HT1080 (cell line): ENCODE measurements at places on chromosomes 12 and 14. TPM values are rescaled to one million over a fixed set of nuclear protein-coding genes. Genes with fewer than 3 reads are reported as not detected.

TUBA1B gene
- total RNA-seq = 4,519 and 5,260 TPM in 2 replicates

DNA sequence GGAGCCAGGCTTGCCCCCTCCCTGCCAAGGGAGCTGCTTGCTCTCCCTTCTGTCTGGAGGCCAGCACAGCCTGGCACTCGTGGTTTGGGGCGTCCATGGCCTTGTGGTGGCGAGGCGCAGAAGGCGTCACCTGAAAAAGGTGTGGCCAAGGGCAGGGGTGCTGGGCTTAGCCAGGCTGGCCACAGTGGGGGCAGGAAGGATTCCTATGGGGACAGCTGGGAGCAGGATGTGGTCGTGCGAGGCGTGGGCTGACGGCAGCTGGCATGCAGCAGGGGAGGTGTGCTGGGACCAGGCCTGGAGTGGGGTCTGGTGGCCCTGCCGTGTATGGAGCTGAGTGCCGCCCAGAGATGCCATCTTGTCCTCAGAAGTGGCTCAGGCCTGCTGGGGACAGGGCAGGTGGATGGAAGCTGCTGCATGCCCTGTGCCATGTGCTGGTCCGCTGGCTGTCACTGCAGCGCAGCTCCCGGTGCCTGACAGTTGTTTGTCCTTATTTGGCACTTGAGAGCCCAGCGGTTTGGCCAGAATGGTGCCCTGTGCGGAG, 30.0 kb downstream of the SH2B3 start:
- peak; percentile 34 for DNase-seq

DNA sequence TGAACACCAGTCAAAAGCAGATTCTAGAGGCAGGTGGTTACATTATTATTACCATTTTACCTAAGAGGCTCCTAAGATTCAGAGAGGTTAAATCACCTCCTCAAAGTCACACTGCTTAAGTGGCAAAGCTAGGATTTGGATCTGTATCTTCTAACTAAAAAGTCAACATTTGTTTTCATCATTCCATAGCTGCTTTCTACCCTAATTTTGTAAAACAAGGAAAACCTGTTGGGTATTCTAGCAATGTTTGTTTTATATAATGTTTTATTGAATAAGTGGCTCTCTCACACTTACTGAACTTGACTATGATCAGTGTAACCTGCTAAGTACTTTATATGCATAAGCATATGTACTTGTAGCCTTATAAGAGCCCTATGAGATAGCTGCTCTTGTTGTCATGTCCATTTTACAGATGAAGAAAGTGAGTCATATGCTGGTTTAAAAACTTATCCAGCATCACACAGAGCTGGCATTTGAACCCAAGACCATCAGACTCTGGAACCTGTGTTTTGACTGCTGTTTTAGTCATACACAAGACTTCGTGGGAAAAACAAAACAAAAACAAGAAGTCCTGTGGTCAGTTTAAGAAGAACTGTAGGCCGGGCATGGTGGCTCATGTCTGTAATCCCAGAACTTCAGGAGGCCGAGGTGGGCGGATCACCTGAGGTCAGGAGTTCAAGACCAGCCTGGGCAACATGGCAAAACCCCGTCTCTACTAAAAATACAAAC, 31.7 kb upstream of the EVL start:
- no peak for DNase-seq

DNA sequence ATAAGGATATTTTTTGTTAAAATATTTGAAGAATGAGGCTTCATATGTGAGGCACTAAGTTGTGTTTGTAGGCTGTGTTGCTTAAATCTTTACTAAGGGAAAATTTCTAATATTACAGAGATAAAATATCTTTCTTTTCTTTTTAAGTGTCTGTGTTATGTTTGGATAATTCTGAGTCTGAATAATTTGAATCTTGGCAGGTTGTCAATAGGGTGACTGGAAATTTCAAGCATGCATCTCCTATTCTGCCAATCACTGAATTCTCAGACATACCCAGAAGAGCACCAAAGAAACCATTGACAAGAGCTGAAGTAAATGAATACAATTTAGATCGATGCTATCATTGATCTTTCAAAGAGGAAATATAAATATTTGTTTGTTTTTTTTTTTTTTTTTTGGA, 29.4 kb downstream of the TMPO start:
- DNase-seq = no peak

DNA sequence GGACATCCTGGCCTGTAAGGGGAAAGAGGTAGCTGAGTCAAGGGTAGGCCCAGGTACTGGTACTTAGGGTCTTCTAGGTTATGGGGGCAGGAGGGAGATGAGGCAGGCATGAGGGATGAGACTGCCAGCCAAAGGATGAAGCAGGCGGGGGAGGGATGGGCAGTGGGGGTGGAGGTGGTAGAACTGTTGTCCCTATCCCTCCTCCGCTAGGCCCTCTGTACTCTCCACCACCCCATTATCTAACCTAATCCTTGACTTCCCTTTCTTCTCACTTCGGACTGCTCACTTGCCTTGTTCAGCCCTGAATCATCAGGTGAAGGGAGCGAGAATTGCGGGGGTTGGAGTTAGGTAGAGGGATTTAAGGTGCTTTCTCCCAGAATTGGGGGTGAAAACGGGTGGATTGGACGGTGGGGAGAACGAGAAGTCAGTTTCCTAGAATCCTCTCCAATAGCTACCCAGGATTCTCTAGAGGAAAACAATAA, 562 bp downstream of the PAN2 start:
- no peak for DNase-seq

GRCh38 chr12:114400925-114401324, 5.0 kb downstream of the TBX5 start:
- DNase-seq = no peak

DNA sequence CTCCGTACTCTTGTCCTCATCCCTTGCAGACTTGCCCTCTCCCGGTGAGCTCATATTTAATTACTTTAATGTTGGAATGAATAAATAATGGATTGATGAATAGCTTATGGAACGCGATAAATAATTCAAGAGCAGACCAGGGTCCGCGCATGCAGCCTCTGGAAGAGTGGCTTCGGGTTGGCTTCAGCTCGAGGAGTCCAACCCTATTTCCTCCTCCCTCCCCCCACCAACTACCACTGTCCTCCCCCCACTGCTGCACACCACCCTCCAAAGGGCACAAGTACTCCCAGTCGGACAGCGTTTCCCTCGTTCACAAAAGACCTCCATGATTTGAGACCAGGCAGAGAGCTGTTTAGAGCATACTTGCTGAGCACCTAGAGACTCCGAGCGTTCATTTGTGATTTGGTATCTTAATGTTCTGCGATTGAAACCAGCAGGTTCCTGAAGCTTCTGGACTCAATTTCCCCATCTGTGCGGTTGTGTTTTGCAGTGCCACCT, 647 bp upstream of the SIX1 start:
- DNase-seq = no peak

B3GNT4 gene
- total RNA-seq = 0.13 and 0.51 TPM in 2 replicates

GRCh38 chr14:91310606-91311283, 66.2 kb upstream of the GPR68 start:
- DNase-seq = no peak

CLEC7A gene
- total RNA-seq = not detected in 2 replicates

- peak; percentile 76 for DNase-seq
Observed at GRCh38 chr12:66662729-66663128, 16.1 kb downstream of the GRIP1 start.
